ENCODE measurements at places on chromosomes 7 and 10.

GRCh38 chr10:3803295-3803926 lies 18.4 kb upstream of the KLF6 start:
- DNase-seq = no peak

GRCh38 chr10:80118669-80119068 lies 13.9 kb upstream of the PLAC9 start:
- no peak for DNase-seq

DNA sequence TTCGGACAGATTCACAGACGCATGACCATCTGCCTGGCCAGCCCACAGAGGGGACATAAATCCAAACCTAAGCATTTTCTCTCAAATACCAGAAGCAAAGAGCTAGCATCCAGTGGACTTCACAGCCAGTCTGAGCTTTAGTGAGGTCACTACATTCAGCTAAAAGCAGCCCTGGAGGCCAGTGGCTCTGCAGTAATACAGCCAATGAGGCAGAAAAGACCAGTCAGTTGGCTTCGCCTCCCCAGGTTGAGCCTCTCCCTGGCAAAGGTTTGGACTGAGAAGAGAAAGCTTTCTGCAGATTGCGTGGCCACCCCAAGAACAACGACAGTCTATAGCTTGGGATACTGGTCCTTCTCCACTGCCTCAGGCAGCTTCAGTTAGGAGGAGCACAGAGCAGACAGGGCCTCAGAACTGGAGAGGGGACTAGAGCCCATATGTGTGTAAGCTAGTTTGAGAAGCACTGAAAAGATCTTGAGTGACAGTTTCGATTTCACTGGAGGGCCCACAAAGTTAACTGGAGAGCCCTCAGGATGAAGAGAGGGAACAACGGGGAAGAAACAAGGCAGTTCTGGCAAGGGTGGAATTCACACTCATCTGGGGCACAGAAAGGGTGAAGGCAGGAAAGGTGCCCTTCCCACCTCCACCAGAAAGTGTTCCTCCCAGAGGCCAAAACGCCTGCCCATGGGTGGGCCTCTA lies 3.8 kb downstream of the WDR91 start:
- DNase-seq = no peak

- no peak for DNase-seq
Measured at GRCh38 chr10:68172324-68172723, 59.6 kb downstream of the ATOH7 start.

DNA sequence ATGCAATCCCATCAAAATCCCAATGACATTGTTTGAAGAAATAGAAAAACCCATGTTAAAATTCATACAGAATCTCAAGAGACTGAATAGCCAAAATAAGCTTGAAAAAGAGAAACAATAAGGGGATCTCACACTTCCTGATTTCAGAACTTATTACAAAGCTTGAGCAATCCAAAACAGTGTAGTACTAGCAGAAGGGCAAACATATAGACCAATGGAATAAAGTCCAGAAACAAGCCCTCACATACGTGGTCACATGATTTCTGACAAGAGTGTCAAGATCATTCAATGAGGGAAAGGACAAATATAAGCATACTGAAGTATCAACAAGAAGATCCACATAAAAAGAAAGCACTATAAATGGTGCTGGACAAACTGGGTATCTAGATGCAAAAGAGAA lies 31.9 kb downstream of the MICU1 start:
- no peak for DNase-seq

DNA sequence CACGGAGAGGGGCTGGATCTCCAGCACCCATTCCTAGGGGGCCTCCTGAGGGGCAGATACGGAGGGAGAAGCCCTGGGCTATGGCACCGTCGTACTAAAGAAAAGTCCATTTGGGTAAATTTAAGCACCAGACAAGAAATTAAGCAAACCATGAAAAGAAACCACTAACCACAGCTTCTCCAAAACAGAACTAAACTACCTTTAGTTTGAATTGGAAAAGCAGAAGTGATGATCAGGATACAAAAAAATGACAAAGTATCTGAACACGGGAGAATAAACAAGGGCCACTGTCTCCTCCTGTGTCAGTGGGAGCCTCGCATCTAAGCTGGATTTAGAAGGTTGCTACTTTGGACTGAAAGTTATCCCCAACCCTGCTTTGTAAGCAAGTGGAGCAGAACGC lies 69.1 kb downstream of the DIP2C start:
- DNase-seq = no peak

- DNase-seq = no peak
Measured at GRCh38 chr10:105707603-105708002, 1066.5 kb downstream of the SORCS3 start.

- DNase-seq = peak; percentile 38
Measured at GRCh38 chr10:59099481-59099880, 77.0 kb upstream of the PHYHIPL start.

GRCh38 chr7:143238289-143238980 lies 16.6 kb downstream of the TAS2R40 start:
- no peak for DNase-seq

DNA sequence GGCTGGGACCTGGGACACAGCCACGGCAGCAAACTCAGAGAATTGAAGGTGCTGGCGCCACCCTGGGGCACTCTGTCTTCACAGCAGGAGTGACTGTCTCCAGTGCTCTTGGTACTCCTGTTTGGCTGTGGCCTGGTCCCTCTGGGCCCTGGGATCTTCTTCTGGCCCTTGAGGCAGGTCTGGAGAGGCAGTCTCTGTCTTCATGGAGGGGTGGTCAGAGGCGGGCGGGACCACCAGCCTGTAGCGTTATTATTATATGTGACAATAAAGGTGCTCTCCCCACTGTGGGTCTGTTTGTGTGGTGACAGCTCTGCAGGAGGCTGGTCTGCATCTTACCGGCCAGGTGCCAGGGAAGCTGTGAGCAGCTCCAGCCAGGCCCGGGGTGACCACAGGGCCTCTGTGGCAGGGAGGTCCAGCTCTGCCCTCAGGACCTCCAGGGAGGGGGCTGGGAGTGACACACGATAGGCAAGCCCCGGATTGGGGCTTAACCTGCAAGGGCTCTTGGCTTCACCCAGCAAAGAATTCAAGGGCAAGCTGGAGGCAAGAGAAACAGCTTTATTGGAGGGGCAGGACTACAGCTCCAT lies 70.3 kb downstream of the MYL10 start:
- no peak for DNase-seq

- no peak for DNase-seq
Measured at GRCh38 chr7:78055001-78055573, 256.5 kb downstream of the PHTF2 start.

- DNase-seq = no peak
Measured at GRCh38 chr7:27575613-27576012, 87.1 kb downstream of the HIBADH start.

DNA sequence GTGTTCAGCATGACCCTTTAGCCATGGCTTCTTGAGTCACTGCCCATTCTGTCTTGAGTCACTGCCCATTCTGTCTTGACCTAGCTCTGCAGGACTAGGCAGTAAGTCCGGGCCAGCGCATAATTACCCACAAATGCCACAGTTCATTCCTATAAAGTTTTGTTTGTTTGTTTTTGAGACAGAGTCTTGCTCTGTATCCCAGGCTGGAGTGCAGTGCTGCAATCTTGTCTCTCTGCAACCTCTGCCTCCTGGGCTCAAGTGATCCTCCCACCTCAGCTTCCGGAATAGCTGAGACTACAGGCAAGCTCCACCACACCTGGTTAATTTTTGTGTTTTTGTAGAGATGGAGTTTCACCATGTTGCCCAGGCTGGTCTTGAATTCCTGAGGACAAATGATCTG lies 32.7 kb upstream of the TARP start:
- DNase-seq = no peak

DNA sequence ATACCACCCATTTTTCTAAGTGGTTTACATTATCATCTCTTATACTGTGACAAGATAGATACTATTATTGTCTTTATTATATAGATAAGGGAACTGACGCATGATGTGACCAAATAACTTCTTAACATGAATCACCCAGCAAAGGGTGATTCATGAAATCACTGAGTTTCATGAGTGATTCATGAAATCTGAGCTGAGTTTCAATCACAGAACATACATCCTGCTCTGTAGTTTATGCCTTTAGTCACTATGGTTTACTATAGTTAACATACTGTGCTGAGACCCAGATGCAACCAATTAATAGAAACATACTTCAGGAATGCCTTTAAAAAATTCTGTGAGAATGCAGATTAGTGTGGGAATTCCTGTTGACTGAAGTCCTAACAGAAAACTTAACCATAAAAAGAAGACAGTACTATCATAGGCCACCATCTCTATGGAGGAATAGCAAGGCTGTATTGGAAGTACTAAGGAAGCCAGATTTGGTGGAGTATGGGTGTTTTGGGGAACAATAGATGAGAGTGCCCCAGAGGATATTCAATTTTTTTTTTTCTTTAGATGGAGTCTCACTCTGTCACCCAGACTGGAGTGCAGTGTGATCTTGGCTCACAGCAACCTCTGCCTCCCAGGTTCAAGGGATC lies 43.1 kb upstream of the SEMA3A start:
- DNase-seq = peak; percentile 61

DNA sequence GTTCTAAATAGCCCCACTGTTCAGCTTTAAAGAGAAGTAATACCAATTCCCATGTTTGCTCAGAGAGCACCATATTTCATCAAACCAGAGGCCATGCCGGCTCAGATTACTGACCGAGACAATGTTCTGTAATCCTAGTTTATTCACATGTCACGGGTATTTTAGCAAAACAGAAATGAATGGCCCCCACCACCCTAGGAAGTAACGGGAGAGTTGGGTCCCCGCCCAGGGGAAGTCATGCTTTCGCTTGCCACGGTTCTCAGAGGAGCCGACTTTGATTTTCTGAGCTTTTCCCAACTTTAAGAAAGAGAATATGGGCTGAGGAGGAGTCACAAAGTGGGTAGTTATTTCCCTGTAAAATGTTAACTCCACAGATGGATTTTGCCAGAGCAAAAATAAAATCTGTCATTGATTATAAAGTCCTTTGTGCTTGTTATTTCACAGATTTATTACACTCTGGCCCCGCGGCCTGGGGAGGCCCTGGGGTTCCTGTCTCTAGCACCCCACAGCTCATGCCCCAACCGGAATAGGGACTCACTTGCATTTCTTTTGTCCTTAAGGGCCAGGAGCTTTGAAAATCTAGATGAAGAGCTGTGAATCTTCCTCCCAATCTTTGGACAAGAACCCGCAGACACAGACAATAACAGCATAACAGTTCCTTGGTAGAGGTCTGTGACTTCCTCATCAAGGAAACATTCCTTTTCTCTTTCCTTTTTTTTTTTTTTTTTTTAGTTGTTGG lies 3.7 kb upstream of the GDF10 start:
- no peak for DNase-seq

DNA sequence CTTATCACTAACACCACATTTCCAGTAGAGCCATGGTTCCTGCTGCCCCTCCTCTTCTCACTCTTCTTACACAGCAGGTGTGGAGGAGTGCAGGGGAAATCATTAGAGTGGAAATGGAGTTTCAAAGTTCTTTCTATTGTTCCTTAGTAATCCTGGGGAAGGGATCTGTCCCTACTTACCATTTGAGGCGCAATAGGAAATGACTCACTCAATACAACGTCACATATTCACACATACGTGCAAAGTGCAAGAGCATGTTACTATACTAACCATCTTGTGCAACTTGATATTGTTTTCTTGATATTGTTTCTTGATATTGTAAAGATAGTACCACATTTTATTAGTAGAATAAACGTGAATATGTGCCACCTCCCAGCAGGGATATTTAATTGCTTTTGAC lies 1010.2 kb downstream of the DNAJB9 start:
- no peak for DNase-seq

GRCh38 chr10:68192113-68192512 lies 39.8 kb downstream of the ATOH7 start:
- no peak for DNase-seq

DNA sequence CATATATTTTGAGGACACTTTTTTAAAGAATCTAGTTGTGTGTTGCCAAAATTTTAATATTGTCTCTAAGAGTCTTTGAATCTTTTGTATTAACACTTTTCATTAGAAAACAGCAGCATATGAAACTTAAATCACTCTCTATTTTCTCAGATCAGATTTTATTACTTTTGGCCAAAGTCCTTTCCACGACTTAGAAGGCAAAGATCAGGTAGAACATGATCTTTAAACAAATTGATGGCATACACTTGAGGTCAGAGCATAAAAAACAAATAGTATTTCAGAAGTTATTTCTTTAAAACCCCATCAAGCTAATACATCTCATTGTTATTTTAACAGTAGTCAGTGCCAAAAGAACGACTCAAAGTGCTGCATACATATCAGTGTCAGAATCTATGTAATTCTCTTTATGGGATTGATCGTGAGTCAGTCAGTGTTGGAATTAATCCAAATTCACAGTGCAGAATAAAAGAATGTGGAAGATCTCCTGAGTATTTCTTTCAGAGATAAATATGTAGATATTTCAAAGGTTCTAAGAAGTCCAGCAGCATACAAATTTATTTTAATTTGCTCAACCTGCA lies 9.6 kb upstream of the AGMO start:
- no peak for DNase-seq

DNA sequence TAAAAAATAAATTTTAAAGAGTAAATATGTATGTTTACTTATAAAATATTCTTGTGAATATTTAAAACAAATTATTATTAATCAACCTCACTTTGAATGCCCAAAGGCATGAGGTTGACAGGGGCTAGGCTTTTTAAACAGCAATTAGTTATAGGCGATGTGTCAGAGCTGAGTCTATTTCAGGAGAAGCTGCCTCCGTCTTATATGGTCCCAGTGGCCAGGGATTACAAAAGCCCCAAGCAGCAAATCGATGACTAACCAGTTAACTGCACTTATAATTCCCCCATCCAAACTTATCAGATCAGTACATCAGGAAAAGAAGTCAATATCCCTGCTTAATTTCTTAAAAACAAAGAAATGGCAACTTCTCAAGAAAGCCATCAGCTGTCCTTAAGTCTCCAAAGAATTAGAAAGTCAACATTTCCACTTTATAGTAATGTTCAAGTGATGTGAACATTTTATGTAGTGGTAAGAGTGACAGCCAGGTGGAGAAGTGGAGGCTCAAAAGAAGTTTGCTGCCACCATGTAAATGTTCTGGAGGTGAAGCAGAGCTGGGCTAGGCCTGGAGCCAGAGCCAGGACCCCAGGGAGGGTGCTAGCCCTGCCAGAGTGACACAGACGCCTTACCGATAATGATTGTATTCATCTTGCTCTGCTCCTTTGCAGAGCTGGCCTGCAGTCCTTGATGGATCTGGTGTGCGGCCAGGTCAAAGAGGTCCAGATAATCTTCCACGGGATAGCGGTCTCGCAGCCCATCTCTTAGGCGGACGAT lies 51.5 kb downstream of the CHST15 start:
- peak; percentile 54 for DNase-seq

DNA sequence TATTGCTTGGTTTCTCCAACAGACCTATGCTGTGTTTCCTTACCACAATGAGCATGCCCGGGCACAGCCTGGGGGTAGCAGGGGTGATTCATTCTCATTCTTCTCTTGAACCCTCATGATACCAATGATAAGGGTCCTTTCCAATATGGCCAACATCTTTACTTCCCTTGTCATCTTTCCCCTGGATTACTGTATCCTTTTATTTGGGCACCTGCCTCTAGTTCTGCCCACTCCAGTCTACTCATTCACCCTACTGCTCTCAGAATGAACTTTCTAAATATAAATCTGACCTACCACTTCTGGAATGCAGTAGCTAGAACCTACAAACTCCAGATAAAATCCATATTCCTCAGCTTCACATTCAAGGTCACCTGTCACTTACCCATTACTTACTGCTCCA lies 26.4 kb upstream of the ITPRID1 start:
- DNase-seq = no peak
